ENCODE measurements at places on chromosomes 4 and X. TPM values are rescaled to one million over a fixed set of nuclear protein-coding genes. Genes with fewer than 3 reads are reported as not detected.
A peak's percentile ranks its signal among the peaks of the same experiment; 100 is the strongest.

DNA sequence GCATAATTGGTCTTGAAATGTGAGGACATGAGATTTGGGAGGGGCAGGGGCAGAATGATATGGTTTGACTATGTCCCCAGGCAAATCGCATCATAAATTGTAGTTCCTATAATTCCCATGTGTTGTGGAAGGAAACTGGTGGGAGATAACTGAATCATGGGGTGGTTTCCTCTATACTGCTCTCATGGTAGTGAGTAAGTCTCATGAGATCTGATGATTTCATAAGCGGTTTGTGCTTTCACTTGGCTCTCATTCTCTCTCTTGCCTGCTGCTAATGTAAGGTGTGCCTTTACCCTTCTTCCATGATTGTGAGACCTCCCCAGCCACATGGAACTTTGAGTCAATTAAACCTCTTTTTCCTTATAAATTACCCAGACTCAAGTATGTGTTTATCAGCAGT is 2595.9 kb downstream of the PCDH7 start:
- DNase-seq: no peak

- peak; percentile 90 for DNase-seq
These were observed at the start of gene WWC2 for GRCh38 chr4:183098723-183099536. WWC2 (plus strand) TSS chr4:183099257; CDS start chr4:183099492, 235 bp downstream.

DNA sequence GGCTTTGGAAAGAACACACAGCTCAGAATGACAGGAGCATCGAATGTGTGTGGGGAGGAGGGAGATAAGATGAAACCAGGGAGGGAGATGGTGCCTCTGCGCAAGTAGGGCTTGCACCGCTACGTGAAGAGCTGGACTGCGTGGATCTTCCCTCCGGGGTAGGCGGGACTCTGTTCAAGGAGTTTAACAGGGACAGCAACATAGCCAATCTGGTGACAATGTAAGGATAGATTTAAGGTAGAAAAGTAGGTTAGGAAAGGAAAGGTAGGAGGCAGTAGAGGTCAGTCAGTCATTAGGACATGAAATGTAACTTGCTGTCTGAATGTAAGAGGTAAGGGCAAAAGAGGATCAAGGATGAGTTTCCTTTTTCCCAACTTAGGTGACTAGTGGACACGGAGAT is 152.5 kb downstream of the DCTD start:
- DNase-seq: no peak

DNA sequence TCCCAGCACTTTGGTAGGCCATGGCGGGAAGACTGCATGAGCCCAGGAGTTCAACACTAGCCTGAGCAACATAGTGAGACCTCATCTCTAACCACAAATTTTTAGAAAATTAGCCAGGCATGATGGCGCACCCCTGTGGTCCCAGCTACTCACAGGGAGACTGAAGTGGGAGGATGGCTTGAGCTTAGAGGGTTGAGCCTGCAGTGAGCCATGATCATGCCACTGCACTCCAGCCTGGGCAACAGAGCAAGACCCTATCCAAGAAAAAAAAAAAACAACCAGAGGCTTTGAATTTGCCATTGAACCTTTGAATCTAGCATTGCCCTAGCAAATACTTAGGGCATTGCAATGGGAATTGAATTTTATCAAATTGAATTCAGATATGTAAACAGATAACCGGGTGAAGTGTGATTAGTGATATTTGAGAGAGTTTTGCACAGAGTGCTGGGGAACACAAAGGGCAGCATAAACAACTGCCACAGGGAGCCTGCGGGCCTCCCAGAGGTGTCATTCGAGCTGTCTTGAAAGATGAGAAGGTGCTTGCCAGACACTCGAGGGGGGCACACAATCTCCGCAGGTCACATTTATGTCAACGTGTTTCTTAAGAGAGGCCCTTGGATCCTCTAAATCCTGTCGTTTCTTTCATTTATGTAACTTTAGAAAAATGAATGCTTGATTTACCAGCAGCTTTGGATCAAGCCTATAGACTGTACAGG is 200.3 kb downstream of the AASDH start:
- peak; percentile 2 for DNase-seq

DNA sequence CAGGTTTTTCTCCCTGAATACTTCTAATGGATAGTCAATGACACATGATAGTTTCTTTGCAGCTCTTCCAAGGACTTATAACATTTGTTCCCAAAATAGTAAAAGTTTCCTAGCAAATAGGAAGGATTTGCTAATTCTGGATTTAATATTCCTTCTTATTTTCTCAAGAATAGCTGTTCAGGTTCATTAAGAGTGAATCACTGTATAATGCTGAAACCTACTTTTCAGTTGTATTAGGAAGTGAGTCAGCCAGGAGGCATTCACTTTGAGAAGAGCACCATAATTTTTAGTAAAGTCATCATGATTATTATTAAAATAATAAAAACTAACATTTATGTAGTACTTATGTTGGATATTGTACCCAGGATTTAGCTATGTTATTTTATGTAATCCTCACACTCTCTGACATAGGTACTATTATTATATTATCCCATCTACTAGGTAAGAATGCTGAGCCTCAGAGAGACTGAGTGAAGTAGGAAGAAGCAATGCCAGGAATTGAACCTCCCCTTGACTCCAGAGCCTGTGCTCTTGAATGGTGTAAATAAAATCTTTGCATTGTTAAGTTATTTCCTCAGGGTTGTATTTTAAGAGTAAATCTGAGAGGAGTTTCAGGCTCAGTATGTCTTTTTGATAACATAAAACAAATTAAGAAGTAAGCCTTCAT is 114.8 kb downstream of the REELD1 start:
- DNase-seq: peak; percentile 33

- DNase-seq: no peak
These were observed 38.3 kb upstream of the HGFAC start for GRCh38 chr4:3403348-3403906.

- no peak for DNase-seq
These were observed 53.4 kb downstream of the HMX1 start for GRCh38 chr4:8818063-8818881.

Gene SH2D1A
- total RNA-seq: not detected

DNA sequence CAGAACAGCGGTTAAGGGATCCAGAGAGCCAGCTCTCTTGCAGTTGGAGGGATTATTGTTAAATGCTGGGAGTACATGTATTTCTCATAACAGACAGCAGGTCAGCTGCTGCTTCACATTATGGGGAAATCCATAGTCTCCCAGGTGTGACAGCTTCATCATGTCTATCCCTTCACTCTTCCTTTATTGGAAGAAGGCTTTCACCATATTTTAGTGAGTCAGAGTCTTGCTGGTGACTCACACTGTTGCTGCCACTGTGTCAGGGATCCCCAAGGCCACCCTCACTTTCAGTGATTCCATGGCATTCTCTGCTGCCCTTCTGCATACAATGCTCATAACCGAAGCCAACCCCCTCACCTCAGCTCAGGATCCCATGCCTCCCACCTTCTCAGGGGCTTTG is 32.9 kb upstream of the PAGE5 start:
- DNase-seq: no peak

Gene STPG2
- not detected for total RNA-seq

Gene P2RY8
- total RNA-seq: not detected

DNA sequence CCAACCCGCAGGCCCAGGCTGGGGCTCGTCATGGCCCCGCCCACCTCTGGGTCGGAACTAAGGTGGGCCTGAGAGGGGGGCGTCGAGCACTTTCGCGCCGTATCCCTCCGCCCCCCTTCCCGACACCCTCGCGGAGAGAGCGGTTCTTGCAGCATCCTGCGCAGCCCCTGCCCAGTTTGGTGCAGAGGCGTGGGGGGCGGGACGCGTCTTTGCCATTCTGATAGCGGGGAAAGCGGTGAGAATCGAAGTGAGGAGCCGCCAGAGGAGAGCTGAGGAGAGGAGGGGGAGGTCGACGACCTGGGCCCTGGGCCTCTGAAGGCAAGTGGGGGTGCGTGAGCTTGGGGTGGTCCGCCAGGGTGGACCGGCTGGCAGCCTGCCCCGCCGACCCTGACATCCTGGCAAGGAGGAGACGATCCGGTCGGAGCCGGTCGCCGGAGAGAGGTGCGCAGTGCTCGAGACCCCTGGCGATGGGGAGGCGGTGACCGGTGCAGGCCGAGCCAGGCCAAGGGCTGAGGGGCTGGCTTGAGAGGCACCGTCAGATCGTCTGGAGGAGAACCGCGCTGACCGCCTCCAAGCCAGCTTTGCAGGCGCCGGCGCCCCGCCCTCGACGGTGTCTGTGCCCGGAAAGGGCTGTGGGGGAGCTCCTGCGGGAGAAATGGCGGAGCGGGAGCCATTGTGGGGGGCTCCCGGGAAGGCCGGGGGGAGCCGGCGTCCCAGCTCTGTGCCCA is 25.5 kb downstream of the GPRASP3 start:
- DNase-seq: no peak

DNA sequence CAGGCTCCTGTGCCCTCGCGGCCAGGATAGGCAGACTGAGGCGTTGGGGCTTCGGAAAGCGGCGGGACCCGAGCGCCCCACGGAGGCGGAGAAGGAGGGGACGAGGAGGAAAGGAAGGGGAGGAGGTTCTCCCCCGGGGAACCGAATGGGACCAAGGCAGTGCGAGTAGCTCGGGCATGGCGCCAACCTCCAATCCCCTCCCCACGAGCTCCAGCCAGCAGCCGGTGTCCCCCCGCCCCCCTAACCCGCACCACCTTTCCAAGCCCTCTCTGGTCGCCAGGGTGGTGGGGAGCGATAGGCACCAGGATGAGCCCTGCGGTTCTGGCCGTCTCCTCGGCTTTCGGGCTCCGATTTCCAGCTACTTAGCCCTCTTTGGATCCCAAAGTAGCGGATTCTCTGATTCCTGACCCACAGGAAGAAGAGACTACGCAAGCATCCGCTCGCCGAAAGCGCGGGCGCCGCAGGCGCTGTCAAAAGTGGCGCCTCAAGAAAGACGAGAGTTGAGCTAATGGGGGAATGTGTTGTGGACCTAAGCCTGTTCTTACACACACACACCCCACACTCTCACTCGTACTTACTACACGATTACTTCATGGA is 15.2 kb upstream of the ZIC3 start:
- no peak for DNase-seq

- DNase-seq: no peak
These were observed 60.5 kb downstream of the MSX1 start for GRCh38 chr4:4919927-4920326.

Gene TMSB15B
- total RNA-seq: 0.47 TPM

Gene RNF128
- total RNA-seq: 0.53 TPM

DNA sequence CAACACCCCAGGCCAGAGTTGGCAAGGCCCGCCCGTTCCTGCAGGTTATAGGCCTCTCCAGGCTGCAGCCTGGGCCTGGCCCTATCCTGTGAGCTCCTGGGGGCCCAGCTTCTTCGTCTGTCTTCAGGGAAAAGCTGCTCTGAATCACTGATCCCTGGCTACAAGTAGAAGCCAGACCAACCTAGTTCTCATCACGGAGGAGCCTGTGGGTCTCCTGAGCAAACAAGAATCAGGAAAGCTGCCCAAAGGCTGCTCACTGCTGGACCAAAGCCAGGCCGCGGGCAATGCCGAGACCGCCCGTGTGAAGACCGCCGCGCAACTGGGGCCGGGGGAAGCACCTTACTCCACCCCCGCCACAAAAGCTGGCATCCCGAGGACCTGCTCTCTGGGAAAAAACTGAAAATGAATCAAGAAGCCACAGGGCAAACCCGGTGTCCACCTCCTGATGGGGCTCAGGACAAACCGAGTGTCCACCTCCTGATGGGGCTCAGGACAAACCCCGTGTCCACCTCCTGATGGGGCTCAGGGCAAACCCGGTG is 12.8 kb downstream of the CTBP1 start:
- DNase-seq: no peak

GRCh38 chr4:100367451-100367850 is 150.4 kb downstream of the EMCN start:
- DNase-seq: no peak

Gene BEX2
- total RNA-seq: 6.5 TPM

Gene CFAP99
- not detected for total RNA-seq

Gene SLC26A1
- total RNA-seq: 0.24 TPM

GRCh38 chrX:65745992-65746391 is 78.5 kb downstream of the MSN start:
- no peak for DNase-seq

Gene PWWP3B
- total RNA-seq: 37.8 TPM

- DNase-seq: no peak
These were observed 473.2 kb upstream of the TECRL start for GRCh38 chr4:64882311-64883086.

DNA sequence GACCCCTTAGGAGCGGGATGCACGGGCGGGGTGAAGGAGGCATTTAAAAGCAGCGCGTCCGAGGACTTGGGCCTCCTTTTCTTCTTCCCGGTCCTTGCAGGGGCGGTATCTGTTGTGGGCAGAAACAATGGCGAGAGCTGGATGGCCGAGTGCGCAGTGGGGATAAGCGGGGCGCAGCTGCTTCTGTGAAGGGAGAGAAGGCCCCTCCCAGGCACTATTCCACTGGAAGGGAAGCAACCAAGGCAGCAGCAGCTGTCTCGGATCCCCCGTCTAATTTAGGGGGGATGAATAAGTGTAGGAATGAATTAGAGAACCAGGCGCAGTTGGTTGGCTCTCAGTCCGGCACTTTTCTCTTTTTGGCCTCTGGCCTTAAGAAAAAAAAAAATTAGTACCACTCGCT is 995 bp downstream of the SMARCA5 start:
- peak; percentile 96 for DNase-seq

Gene SULT1B1
- total RNA-seq: under 0.01 TPM

GRCh38 chrX:154398668-154399526 is 720 bp downstream of the RPL10 start:
- peak; percentile 85 for DNase-seq

DNA sequence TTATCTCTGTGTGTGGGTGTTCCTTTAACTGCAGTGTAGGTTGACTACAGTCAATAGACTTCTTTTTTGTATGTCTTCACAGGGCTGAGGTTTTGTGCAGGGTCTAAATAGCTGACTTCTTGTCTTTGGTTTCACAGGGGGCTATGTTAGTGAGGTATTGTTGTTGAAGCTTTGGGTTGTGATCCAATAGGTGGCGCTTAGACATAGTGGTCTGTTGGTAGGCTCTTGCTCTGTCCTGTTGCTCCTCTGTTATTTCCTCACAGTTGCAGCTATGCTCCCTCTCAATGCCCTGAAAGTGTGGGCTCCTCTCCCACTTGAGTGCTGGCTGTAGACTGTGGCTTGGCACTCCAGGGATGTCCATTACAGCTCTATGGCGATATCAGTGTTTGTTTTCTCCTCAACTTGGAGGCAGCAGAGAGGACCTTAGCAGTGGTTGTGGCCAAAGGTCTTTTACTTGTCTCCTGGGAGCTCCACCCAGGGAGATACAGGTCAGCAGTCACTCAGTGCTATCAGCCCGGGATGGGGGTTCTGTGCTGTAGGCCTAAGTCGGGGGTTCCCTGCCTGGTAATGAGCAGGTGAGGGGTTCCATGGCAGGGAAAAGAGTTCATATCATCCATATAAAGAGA is 14.0 kb downstream of the POF1B start:
- DNase-seq: no peak

Gene RENBP
- 2.5 TPM for total RNA-seq

DNA sequence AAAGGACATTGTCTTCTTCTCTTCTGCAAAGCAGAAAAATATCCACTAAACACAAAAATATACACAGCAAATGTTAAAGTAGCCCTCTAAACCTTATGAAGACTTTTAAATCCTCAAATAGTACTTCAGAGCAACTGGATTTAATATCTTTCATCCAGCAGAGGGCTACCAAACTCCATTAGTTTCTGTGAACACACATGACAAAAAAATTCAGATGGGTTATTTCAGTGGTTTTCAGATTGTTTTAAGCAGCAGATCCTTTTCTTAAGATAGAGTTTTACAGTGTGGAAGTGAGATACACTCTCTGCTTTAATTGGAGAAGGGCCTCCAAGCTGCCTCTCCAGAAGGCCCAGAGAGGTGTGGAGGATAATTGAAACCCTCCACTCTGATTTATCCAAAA is 56.7 kb downstream of the ANK2 start:
- peak; percentile 75 for DNase-seq

- no peak for DNase-seq
These were observed 122.4 kb downstream of the KIT start for GRCh38 chr4:54780149-54780495.

GRCh38 chr4:3349116-3349515 is 56.3 kb downstream of the RGS12 start:
- no peak for DNase-seq
